ENCODE measurements at places on chromosomes 7 and 10.

- no peak for DNase-seq
Measured at GRCh38 chr7:81715984-81716588, 53.8 kb downstream of the HGF start.

DNA sequence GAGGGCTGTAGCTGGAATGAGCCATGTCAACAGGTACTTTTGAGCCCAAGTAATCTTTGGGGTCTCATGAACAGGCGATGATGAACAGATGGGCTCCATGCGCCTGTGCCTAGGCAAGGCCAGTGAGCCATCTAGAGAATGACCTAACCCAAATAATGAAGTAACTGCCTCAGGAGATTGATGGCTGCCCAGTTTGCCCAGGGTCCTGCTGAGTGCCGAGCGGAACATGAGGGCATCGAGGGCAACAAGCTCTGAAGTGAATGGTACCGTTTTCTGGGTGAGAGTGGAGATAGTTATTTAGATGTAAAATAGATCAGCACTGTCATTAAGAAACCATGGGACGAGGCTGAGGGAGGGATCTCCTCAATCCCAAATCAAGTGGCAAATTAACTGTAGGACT lies 77.9 kb downstream of the EZH2 start:
- DNase-seq, result no peak

DNA sequence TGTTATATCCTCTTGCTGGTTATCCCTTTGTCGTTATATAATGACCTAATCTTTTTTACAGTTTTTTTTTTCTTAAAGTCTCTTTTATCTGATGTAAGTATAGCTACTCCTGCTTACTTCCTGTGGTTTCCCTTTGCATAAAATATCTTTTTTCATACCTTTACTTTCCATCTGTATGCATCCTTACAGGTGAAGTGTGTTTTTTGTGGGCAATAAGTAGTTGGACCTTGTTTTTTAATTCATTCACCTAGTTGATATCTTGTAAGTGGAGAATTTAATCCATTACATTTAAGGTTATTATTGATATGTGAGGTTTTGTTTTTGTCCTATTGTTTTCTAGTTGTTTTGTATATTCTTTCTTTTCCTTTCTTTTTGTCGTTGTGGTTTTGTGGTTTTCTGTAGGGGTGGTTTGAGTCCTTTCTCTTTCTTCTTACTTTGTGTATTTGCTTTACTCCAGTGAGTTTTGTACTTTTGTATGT lies 168.6 kb downstream of the MLLT10 start:
- DNase-seq, result no peak

DNA sequence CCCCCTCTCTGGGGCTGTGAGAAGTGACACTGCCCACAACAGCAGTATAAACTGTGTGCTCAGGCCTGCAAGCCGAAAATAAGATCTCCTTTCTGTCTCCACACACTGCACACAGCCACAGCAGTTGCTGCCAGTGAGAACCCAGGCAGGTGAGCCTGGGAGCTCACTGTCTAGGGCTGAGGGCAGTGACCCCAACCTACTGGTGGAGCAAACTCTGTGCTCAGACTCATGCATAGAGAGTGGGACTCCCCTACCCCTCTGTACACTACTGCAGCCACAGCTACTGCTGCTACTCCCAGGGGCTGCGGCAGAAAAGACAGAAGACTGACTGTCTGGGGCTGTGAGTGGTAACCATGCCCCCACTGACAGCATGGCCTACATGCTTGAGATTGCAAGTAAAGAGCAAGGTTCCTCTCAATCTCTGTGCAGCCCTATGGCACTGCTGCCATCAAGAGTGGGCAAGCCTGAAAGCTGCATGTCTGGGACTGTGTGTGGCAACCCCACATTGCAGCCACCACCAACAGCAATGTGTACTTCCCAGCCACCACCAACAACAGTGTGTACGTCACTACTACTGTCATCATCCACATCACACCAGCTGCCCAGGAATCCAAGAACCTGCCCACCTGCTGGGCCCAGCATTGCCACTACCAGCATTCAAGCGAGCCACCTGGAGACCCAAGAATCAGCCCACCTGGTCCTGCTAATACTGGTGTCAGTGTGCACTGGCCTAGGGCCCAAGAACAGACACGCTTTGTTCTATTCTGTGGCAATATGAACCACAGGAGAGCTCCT lies 226.1 kb downstream of the XPNPEP1 start:
- no peak for DNase-seq

GRCh38 chr10:20065814-20066213 lies 249.6 kb downstream of the PLXDC2 start:
- DNase-seq, result no peak

- no peak for DNase-seq
Measured at GRCh38 chr10:104980368-104980767, 339.3 kb downstream of the SORCS3 start.

DNA sequence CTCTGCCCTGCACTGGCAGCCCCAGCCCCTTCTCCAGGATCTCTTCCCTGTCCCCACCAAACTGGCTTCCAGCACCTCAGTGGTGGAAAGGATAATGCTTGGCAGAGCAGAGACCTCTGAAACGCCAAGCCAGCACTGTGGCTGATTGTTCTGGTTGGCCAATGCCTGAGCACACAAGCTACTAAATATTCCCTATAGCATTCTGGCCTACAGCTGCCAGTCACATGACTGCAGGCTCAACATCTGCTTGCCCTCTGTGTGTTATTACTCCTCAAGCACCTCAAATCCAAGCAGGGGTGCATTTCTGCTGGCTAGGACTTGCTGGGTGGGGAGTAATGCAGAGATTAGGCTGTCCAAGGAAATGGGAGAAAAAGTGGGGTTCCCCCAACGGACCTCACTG lies 6.1 kb downstream of the TBATA start:
- no peak for DNase-seq

- DNase-seq, result no peak
Measured at GRCh38 chr10:68239069-68239468, 7.2 kb upstream of the ATOH7 start.

- DNase-seq, result no peak
Measured at GRCh38 chr7:113402005-113402404, 283.7 kb upstream of the SMIM30 start.

- DNase-seq, result no peak
Measured at GRCh38 chr7:16189026-16189715, 232.2 kb downstream of the CRPPA start.

DNA sequence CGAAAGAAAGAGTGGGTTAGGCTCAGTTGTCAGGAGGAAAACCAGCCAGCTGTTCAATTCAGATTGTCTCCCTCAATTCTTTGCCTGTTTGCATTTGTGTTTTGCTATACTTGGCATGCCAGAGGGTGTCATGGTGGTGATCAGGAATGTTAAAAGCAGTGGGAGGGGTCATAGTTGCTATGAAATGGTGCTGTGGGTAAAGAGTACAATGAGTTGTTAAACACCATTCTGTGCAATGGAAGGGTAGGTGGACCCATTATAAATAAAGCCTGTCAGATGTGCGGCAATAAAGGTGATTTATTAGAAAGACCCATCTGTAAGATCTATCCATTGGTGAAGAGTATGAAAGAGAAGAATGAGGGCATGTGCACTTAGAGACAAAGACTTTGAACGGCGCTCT lies 82.2 kb downstream of the MRPL32 start:
- no peak for DNase-seq

DNA sequence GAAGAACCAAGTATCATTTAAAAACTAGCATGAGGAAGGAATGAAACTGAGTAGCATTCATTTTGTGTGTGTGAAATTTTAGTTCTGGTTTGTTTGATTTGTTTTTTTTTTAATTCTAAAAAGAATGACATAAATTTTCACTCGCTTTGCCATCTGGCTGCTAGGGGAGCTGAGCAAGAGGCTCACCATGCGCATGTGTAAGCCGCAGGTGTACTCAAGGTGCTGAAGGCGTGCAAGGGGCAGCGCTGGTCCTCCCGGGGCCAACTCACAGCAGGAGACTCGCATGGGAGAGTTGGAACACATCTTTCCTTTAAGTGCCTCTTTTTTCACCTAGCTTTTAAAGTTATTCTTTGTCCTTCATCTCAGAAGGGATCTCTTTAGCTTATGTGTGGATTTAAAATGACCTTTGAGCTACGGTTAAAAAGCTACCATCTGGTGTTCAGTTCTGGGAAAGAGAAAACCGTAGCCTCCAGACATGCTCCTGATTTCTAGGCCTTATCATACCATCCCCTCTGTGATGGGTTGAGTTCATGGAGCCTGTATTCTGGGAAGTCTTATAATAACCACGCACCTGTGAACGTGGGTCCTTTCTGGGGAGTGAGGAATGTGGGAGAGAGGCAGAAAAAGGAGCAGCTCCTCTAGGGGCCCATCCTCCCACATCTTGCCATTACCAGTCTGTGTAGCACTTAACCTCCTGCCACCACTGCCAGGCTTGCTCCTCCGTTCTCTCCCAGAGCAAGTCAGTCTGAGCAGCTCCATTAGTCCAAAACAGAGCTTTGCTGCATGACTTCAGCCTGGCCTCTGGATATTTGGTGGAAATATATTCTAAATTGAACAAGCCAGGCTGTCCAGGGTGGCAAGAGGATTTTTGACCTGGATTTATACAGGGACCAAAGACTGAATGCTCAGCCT lies 61.9 kb downstream of the KLHDC10 start:
- no peak for DNase-seq

DNA sequence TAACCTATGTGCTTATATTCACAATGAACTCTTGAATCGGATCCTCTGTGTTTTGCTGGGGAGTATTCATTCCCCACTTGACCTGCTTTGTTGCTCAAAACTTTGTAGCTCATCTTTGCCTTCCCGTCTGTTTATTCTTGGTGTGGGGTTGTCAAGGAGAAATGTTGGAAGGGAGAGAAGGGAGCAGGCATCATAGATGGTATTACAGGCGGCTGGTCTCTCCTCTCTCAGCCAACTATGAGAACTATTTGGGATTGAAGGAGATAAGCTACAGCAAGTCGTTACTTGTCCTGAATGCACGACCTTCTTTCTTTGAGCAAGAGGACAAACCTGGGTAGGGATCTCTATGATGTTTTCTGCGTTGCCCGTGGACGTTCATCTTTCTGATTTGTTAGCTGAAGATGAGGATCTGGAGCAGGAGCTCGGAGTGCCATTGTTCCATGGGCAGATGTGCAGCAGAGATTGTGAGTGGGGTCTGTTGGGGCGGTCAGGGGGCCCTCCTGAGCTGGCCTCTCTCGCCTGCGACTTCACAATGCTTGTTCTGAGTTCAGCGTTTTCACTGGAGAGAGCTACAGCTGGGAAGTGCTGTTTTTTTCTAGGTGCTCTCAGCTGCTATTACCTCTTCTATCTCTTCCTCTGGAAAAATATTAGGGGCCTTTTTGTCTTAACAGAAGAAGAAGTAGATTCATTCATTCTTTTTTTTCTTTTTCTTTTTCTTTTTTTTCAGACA lies 126.9 kb upstream of the KLF6 start:
- no peak for DNase-seq

DNA sequence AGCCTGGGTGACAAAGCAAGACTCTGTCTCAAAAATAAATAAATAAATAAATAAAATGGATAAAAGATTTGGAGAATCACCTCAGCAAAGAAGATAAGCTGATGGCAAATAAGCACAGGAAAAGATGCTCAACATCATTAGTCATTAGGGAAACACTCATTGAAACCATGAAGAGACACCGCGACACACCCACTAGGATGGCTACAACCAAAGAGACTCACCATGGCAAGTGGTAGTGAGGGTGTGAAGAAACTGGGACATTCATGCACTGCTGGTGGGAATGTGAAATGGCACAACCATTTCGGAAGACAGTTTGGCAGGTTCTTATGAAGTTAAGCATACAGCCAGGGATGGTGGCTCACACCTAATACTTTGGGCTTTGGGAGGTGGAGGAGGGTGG lies 37.8 kb upstream of the FXYD4 start:
- DNase-seq, result no peak

DNA sequence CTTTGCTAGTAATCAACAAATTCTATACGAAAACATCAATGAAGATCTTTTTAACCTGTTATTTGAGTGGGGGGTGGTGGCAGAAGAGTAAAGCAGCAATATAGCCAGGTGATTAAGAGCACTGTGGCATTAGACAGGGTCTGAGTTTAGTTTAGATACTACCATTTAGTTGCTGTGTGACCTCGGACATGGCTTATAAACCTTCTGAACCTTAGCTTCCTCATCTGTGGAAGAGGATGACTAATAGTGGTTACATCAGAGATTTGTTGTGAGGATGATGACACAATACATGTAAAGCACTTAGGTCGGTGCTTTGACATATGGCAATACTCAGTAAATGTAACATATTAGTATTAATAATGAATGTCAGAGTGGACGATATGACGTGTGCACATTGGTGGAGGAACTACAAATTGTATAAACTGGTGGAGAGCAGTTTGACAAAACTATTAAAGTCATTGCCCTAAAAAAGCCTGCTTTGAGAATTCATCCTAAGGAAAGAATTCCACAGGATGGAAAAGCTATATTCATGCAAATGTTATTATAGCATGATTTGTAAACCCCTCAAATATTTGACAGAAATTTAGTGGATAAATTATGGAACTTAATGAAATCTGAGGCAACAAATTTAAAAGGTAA lies 24.3 kb downstream of the SPAG6 start:
- DNase-seq, result no peak

GRCh38 chr7:1651891-1652290 lies 18.2 kb upstream of the ELFN1 start:
- no peak for DNase-seq

DNA sequence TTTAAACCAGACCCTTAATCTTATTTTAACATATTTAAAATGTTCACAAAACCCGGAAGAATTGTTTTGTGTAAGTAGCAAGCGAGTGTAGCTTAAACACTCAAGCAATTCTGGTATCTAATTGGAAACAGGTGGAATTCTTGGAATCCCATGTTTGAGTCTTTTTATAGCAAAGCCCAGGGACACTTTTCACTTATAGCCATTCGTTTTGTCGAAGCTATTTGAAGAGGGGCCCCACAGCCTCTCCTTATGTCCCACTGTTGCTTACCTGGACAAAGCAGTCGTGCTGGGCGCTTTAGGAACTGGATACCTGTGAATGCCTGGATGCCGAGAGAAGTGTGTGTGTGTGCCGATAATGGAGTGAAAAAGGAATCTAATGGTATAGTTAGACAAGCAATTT lies 3.3 kb downstream of the CUX1 start:
- no peak for DNase-seq

DNA sequence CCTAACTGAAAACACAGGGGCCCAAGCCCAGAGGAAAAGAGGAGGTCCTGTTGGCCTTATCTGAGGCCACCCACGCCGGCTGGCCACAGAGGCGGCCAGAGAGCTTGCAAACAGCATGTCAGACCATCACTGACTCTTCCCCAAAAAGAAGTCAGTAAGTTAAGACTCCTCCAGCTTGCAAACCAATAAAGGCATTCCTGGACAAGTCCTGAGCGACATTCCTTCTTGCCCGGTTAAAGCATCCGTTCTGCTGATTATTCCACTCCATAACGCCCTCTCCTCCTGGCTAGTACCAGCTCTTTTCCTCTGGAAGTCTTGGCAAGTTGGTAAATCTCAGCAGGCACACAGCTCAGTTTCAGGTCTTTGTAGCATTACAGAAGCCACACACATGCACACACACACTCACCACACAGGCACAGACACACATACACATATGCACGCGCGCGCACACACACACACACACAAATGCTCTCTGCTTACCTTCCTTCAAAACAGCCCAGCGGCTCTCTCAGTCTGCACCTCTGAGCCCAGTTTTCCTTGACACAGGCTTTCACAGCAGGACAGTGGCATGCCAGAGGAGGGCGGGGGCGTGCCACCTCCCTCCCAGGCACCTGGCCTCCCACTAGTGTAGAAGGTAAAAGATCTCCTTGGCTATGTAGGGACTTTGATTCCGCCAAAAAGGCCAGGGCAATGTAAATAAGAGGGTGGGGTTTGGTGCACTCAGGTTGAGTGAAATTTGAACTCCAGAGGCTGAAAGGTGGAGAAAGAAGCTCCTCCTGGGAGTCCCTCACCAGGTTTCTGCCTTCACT lies 201.4 kb downstream of the TNS3 start:
- DNase-seq, result no peak
